Vein endothelial cell (primary cell): ENCODE measurements at places on chromosomes 5 and 9. TPM values are rescaled to one million over a fixed set of nuclear protein-coding genes. Genes with fewer than 3 reads are reported as not detected.

Gene DMRTA1
- 0.33 and 0.86 TPM in 2 replicates for total RNA-seq

Gene NOTCH1
- 128 and 200 TPM in 2 replicates for total RNA-seq

Gene FBXW2
- total RNA-seq: 35.6 and 43.3 TPM in 2 replicates

Gene CMYA5
- total RNA-seq: 0.10 and 0.33 TPM in 2 replicates

Gene PCDHB12
- total RNA-seq: 0.76 and 0.98 TPM in 2 replicates

Gene ANKRD20A1
- 0.98 and 3.5 TPM in 2 replicates for total RNA-seq

Gene DOCK2
- 0.86 and 1.3 TPM in 2 replicates for total RNA-seq

Gene PRUNE2
- total RNA-seq: 6.5 and 7.8 TPM in 2 replicates

Gene LAMC3
- under 0.01 and 0.19 TPM in 2 replicates for total RNA-seq

Gene KLHL3
- 20.7 and 40.5 TPM in 2 replicates for total RNA-seq

Gene HTR4
- total RNA-seq: 0.10 TPM in 1 of 2 replicates, not detected in the other

Gene GABRA6
- not detected in 2 replicates for total RNA-seq

Gene AGGF1
- total RNA-seq: 19.6 and 20.5 TPM in 2 replicates

Gene GFI1B
- not detected in 2 replicates for total RNA-seq
